ENCODE measurements at places on chromosomes 6 and 20.
A peak's percentile ranks its signal among the peaks of the same experiment; 100 is the strongest.

DNA sequence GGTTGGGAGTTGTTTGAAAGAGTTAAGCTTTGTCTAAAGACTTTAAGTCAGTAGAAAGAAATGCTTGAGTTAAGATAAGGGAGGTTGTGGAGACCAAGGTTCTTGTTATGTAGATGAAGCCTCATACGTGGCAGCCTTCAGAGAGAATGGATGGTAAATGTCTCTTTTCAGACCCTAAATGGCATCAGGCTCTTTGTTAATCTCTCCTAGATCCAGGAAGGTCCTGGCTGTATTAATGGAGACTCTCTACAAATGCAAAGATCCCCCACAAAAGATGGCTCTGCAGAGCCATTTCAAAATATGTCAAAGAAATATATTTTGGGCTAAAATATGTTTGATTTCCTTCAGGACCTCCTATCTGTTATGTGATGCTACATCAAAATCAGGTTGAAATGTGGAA is 161.6 kb downstream of the ADAT2 start:
- DNase-seq: no peak

- DNase-seq: peak; percentile 7
Observed at GRCh38 chr6:19519941-19520340, 317.2 kb upstream of the ID4 start.

- no peak for DNase-seq
Observed at GRCh38 chr20:63067266-63067635, 60.5 kb upstream of the BHLHE23 start.

GRCh38 chr6:80289727-80290126 is 183.3 kb downstream of the BCKDHB start:
- no peak for DNase-seq

- DNase-seq: peak; percentile 51
Observed at GRCh38 chr6:10733151-10733715, 10.4 kb downstream of the TMEM14C start.

- peak; percentile 69 for DNase-seq
Observed at GRCh38 chr6:109073344-109074132, 21.1 kb downstream of the SESN1 start.

GRCh38 chr20:46652699-46653098 is 1.4 kb upstream of the SLC13A3 start:
- DNase-seq: peak; percentile 10

DNA sequence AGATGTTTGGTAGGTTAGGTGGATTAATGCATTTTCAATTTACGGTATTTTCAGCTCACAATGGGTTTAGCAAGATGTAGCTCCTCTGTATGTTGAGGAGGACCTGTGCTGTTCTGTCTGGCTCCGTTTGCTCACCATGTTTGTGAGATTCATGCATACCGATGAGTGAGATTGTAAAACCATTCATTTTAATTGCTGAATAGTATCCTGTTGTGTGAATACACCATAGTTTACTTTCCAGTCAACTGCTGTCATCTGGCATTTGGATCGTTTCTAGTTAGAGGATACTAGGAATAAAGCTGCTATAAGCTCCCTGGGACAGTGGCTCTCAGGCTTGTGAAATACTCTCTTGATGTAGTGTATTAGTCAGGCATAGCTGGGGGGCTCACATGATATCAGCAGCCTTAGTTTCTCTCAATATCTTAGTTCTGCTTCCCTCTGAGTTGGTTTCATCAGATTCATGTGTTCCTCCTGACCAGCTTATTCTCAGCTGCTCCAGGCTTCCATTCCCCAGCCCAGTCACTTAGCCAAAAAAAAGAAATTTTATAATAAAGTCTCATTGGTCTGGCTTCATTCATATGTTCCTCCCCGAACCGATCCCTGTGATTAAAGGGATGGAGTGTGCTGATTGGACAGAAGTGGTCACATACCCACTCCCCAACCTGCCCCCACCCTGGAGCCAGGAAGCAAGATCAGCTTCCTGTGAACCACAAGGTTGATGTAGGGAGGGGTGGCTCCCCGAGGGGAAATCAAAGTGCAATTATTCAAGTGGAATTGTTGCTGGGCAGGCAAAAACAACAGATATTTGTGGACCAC is 10.9 kb upstream of the B4GALT5 start:
- DNase-seq: peak; percentile 59

GRCh38 chr20:17457588-17458190 is 73.5 kb downstream of the BFSP1 start:
- DNase-seq: peak; percentile 80

DNA sequence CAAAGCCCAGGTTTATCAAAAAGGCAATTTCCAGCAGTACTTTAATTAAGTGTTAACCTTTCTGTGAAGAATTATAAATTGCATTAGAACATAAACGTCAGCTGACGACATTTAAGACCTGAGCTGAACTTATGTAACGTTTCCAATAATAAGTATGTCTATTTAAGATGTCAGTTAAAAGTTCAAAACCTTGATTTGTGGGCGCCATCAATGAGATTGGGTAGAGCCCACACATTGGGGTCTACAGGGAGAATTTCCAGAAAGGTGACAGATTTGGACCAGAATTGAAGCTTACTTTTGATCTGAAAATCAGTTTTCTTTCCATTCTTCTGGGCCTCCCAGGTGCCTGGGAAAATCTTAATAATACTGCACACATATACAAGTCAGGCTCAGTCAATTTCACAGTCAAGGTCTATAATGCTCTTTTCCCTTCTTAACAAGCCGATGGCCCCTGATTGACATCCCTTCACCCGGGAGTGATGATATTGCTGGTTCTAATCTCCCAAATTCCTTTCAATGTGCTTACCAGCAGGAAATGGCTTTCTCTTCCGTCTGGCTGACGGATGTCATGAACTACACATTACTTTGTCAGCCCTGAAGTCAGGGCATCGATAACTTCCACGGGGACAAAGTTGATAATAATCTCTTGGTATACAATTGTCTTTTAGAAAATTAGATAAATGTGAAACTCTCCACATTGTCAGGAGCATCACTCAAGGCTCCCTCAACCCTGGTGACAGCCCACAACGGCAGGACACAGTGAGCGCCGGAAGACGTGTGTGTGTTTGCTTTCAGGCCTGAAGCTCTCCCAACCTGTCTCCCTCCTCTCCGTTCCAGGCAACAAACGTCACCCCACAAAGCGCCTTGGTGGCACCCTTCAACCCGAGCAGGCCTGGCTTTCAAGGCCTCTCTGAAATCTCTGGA is 396.5 kb upstream of the CNR1 start:
- no peak for DNase-seq

- DNase-seq: no peak
Observed at GRCh38 chr6:12485226-12485764, 195.1 kb downstream of the EDN1 start.

- DNase-seq: no peak
Observed at GRCh38 chr6:36484736-36485135, 41.9 kb downstream of the KCTD20 start.

GRCh38 chr20:22466447-22467171 is 117.8 kb downstream of the FOXA2 start:
- no peak for DNase-seq

- DNase-seq: no peak
Observed at GRCh38 chr20:61354901-61355495, 102.9 kb downstream of the CDH4 start.

- DNase-seq: no peak
Observed at GRCh38 chr20:48406912-48407340, 420.9 kb downstream of the PREX1 start.

- DNase-seq: no peak
Observed at GRCh38 chr6:111250791-111251354, 163.6 kb downstream of the SLC16A10 start.

DNA sequence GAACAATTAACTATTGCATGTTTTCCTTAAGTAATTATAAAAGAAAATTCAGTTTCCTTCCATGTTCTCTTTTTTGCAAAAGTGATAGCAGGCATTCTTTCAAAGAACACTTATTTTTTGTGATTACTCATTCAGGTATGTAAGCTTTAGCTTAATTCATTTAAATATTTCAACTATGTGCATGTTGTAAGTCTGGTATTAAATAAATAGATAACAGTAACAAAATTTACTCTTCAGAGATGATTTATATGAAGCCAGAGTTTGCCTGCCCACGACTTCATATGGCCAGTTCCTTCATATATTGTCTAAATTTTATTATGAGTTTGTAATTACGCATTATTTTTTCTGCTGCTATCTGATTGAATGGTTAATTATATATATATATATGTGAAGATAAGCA is 110.9 kb downstream of the ADGRG6 start:
- peak; percentile 55 for DNase-seq

GRCh38 chr6:79586548-79586947 is 44.6 kb upstream of the SH3BGRL2 start:
- peak; percentile 14 for DNase-seq

- DNase-seq: peak; percentile 1
Observed at GRCh38 chr6:66103954-66104353, 396.9 kb upstream of the EYS start.

- DNase-seq: no peak
Observed at GRCh38 chr6:169095153-169095552, 158.5 kb downstream of the THBS2 start.

DNA sequence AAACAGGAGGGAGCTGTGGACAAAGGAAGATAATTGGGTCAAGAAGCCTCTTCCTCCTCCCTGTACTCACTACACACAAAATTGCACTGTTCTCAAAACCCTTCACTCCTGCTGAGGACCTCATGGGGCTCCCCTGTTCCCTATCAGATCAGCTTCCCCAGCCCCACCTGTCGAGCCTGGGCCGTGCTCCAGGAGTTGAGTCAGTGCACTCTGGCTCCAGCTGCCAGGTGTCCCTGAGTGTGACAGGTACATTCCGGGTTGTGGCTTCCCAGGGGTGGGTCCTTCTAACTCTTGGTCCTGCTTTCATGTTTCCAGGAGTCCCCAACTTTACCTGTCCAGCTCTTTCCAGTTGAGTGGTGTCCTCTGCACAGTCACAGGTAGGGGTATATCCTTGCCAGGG is 8.4 kb downstream of the RAB5IF start:
- no peak for DNase-seq

DNA sequence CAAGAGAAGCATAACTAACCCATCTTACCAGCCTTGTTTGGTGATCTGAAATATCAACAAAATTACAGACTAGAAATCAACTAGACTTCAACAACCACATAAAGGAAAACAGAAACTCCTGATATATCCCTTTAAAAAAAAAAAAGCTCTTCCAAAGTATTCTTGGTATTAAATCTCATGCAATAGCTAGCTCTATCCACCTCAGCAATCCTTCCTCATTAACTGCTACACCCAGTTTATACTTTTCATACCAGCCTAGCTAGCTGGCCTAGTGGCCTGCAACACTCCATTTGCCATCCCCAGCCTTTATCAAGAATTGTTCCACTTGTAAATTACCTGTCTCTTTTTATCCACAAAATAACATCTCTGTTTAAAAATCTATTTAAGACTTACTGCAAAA is 69.0 kb downstream of the BACH2 start:
- no peak for DNase-seq

DNA sequence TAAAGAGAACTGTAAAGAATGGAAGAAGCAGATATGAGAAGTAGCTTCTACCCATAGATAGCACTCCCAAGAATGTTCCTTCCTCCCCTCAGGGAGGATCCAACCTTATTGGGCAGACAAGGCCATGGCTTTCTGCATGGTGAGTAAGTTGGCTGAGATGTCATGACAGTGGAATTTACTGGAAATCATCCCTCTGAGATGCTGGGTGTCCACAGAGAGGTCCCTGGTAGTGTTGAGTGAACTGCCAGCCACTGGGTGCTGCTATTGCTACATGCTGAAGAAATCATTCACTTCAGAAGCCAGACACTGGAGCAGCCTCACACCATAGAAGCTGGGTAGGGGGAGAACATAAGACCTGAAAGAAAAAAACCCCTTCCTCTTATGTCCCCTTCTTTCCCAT is 46.4 kb upstream of the FERMT1 start:
- DNase-seq: peak; percentile 7

DNA sequence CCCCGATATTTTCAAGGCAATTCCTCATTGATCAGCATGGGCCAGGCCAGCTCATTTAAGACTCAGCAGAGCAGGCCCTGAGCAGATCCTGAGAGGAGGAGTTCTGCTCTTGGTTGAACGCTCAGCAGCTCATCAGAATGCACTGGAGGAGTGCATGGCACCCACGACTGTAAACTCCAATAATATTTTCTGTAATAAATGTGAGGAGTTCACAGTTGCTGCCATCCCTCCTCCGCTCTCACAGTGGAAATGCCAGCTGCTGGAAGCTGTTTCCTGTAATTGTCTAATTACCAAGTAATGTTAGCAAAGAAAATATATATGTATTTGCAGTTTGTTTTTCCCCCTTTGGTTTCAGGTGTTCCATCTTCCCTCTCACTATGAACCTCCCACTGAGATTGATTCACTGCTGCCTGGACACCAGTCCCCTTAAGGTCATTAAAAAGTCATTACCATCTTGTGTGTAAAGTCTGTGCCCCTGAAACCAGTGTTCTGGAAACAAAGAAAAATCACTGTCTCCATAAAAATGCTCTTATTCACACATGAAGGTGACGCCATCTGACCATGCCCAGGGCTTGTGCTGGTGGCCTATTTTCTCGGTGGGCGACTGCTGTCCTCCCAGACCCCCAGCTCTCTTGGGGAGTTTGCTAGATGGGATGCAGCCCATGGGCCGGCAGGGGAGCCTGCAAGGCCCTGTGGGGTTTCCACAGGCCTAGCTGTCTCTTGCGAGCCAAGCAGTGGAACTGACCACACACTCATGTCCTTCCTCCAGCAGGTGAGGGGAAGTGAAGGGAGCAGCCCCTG is 374.2 kb downstream of the ZFAND3 start:
- no peak for DNase-seq
